ENCODE measurements at places on chromosomes 7 and 10. TPM values are rescaled to one million over a fixed set of nuclear protein-coding genes. Genes with fewer than 3 reads are reported as not detected.

MAGI2 gene
- 29.2 TPM for total RNA-seq

LOXL4 gene
- total RNA-seq: 0.21 TPM

NYAP1 gene
- 7.6 TPM for total RNA-seq

TMEM184A gene
- 1.4 TPM for total RNA-seq

SYT15B gene
- 0.32 TPM for total RNA-seq

CTTNBP2 gene
- 22.1 TPM for total RNA-seq

MOSPD3 gene
- 22.4 TPM for total RNA-seq

PTF1A gene
- total RNA-seq: 0.11 TPM

- no peak overlapping the region for H3K27ac ChIP-seq
- no peak overlapping the region for H3K4me3 ChIP-seq
- no peaks in the 10 kb centered on the region for H3K36me3 ChIP-seq
- DNase-seq: no peak
- no peaks in the 10 kb centered on the region for H3K27me3 ChIP-seq
Observed at GRCh38 chr10:122040786-122041185, 51.8 kb downstream of the TACC2 start.

- no peak overlapping the region for H3K27ac ChIP-seq
- no peaks in the 10 kb centered on the region for H3K4me1 ChIP-seq
- no peaks in the 10 kb centered on the region for H3K27me3 ChIP-seq
- no peak overlapping the region for H3K4me3 ChIP-seq
- DNase-seq: no peak
Observed at GRCh38 chr10:49312246-49312869, 13.4 kb downstream of the C10orf71 start.

DNA sequence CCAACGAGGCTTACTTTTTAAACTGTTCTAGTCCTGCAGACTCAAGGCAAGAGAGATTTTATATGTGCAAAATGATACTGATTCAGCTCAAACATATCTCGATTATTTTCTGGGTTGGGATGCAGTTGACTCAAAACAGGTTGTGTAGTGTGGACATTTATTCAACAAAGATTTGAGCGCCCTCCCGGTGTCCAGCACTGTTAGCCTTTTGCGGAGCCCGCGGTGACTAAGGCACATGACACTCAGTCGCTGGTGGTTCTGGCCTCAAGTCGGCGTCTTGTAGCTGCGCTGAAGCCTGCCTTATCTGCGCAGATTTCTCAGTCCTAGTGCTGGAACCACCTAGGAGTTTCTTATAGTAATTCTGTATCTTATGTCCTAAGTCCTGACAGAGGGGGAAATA is 938 bp upstream of the CADPS2 start:
- DNase-seq: peak; percentile 46
- H3K27me3 ChIP-seq: peaks cover 37% of the 10 kb centered on the region
- peaks cover 39% of the 10 kb centered on the region for H3K4me1 ChIP-seq
- H3K27ac ChIP-seq: no peak overlapping the region
- peak overlapping the region; percentile 80 for H3K4me3 ChIP-seq

- H3K4me1 ChIP-seq: peaks cover 9% of the 10 kb centered on the region
- H3K4me3 ChIP-seq: no peak overlapping the region
- H3K36me3 ChIP-seq: no peaks in the 10 kb centered on the region
- no peaks in the 10 kb centered on the region for H3K27me3 ChIP-seq
Observed at GRCh38 chr7:88147949-88148348, 71.9 kb downstream of the SRI start.

DNA sequence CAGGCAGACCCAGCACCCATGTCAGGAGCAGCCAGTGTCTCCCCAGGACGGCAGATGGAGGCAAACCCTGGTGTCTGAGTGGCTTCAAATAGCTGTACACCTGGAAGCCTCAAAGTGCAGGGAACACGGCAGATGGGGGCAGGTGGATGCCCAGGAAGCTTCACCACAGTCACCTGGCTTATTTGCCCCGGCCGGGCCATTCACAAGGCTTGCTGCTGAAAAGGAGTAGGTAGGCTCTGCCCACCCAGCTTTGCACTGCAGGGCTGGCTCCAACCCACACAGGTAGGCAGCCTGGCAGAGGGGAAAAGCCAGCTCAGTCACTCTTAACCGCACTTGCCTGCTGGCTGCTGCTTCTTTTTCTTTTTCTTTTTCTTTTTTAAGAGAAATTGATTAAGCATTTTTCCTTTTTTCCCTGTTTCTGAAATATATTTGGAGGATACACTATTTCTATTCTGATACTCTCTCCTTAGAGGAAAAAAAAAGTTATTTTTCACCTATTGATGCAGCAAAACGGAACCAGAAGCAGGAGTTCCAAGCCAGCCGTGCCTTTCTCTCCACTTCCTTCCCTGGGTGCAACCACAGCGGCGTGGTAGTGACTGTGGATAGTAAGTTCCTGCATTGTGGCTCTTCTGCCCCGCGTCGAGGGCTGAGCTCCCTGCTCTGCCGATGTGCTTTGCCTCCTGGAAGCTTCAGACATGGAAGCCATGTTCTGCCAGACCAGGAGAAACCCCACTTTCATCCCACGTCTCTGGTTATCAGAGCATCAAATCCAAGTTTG is 118.3 kb downstream of the KLF6 start:
- no peaks in the 10 kb centered on the region for H3K36me3 ChIP-seq
- H3K27me3 ChIP-seq: no peaks in the 10 kb centered on the region
- no peak for DNase-seq
- H3K27ac ChIP-seq: no peak overlapping the region
- H3K4me3 ChIP-seq: no peak overlapping the region

GRCh38 chr7:132270517-132270916 is 305.8 kb downstream of the PLXNA4 start:
- no peak for DNase-seq
- no peaks in the 10 kb centered on the region for H3K36me3 ChIP-seq
- H3K4me1 ChIP-seq: peaks cover 4% of the 10 kb centered on the region

DNA sequence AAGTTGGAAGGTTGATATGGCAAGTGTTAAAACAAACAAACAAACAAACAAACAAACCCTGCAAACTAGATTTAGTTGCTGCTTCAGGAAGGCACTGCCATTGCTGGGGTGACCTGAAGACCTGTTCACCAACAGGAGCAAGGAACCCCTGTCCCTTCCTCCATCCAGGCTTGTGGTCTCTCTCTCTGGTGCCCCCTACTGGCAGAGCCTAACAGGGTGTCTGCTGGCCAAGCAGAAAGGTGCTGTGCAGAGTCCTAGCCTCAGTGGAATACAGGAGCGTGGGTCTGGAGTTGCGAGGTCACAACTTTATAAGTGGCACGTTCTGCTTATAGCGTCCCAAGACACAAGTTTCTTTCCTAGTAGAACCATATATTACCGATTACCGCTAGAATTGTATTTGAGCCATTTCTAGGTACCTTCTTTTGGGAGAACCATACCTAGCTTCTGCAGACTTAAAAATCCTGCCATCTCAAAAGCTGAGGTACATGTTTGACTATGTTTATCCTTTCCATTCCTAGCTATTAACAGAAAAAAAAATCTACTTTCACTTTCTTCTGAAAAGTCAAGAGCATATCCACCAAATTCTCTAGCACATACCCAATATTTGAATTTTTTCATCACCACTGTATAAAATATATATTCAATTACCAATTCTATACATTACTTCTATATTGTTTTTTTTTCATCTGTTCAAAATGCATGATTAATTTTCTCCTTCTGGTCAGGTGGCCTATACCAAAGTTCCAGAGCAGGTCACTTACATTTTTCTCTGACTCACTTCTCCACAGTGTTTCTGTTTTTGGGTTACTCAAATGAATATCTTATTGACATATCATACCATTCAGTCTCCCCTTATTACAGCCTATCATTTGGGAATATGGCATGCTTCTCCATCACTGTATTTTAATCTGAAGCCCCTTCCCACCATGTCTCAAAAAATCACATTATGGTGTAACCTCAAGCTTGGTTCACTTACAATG is 29.1 kb upstream of the CALD1 start:
- H3K27me3 ChIP-seq: no peaks in the 10 kb centered on the region
- no peak overlapping the region for H3K4me3 ChIP-seq
- H3K36me3 ChIP-seq: no peaks in the 10 kb centered on the region

GRCh38 chr7:40604601-40605438 is 470.0 kb downstream of the SUGCT start:
- no peak overlapping the region for H3K4me3 ChIP-seq
- peak; percentile 74 for DNase-seq
- peaks cover 12% of the 10 kb centered on the region for H3K4me1 ChIP-seq
- H3K27ac ChIP-seq: no peak overlapping the region
- no peaks in the 10 kb centered on the region for H3K27me3 ChIP-seq

- H3K4me3 ChIP-seq: no peak overlapping the region
- no peak overlapping the region for H3K27ac ChIP-seq
- peaks cover 64% of the 10 kb centered on the region for H3K36me3 ChIP-seq
- H3K4me1 ChIP-seq: no peaks in the 10 kb centered on the region
Observed at GRCh38 chr10:37269554-37270256, 144.3 kb downstream of the ANKRD30A start.

DNA sequence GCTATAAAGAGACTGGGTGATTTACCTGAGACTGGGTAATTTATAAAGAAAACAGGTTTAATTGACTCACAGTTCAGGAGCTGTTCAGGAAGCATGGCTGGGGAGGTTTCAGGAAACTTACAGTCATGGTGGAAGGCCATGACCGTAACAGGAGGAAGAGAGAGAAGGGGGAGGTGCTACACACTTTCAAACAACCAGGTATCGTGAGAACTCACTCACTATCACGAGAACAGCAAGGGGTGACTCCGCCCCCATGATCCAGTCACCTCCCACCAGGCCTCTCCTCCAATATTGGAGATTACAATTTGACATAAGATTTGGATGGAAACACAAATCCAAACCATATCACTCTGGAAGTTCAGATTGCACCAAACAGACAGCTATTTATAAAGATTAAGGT is 59.8 kb upstream of the ARHGAP21 start:
- H3K4me3 ChIP-seq: no peak overlapping the region
- no peaks in the 10 kb centered on the region for H3K4me1 ChIP-seq
- no peaks in the 10 kb centered on the region for H3K27me3 ChIP-seq
- no peak overlapping the region for H3K27ac ChIP-seq
- no peak for DNase-seq
- H3K36me3 ChIP-seq: no peaks in the 10 kb centered on the region

DNA sequence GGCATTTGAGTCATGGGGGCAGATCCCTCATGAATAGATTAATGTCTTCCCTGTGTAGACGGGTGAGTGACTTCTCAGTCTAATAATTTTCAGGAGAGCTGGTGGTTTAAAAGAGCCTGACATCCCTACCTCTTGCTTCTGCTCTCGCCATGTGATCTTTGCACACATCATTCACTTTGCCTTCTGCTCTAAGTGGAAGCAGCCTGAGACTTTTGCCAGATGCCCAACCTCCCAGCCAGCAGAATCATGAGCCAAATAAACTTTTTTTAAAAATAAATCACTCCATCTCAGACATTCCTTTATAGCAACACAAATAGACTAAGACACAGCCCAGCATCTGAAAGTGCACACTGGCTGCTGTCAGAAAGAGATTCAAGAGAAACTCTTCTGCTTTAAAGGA is 155.2 kb downstream of the ZNF365 start:
- no peak overlapping the region for H3K27ac ChIP-seq
- peaks cover 10% of the 10 kb centered on the region for H3K4me1 ChIP-seq
- DNase-seq: no peak
- peaks cover 17% of the 10 kb centered on the region for H3K36me3 ChIP-seq
- H3K4me3 ChIP-seq: no peak overlapping the region

- peak overlapping the region; percentile 45 for H3K4me3 ChIP-seq
- H3K27me3 ChIP-seq: no peaks in the 10 kb centered on the region
- H3K4me1 ChIP-seq: peaks cover 55% of the 10 kb centered on the region
- H3K36me3 ChIP-seq: no peaks in the 10 kb centered on the region
- peak overlapping the region; percentile 72 for H3K27ac ChIP-seq
Observed at GRCh38 chr7:77425101-77426051, 9.2 kb upstream of the GSAP start.

DNA sequence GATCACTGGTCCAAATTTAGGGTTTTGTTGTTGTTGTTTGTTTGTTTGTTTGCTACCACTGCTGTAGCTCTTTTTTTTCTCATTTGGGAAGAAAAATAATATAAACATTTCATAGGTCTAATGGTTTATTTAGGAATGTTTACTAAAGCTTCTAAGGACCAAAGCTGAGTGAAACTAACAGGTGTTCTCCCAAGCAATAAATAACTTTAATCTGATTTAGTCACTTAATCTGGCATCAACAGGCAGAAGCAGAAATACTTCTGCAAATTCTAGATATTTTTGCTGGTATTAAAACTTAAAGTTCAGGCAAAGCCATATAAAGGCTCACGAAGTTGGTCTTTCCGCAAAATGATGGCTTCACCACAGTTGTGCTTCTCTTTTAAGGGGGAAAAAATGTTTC is 144.5 kb upstream of the YAE1 start:
- H3K27ac ChIP-seq: no peak overlapping the region
- H3K4me3 ChIP-seq: no peak overlapping the region
- H3K36me3 ChIP-seq: no peaks in the 10 kb centered on the region
- peaks cover 12% of the 10 kb centered on the region for H3K4me1 ChIP-seq

DNA sequence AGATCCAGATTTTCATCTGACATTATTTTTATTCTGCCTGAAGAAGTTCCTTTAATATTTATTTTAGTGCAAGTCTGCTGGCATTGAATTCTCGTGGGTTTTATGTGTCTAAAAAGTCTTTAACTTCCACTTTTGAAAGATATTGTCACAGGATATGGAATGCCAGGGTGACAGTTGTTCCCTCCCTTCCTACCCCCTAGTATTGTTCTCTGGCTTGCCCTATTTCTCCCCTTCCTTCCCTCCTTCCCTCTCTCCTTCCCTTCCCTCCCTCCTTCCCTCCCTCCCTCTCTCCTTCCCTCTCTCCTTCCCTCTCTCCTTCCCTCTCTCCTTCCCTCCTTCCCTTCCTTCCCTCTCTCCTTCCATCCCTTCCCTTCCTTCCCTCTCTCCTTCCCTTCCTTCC is 14.9 kb downstream of the OLAH start:
- no peak for DNase-seq
- H3K4me3 ChIP-seq: no peak overlapping the region
- H3K4me1 ChIP-seq: no peaks in the 10 kb centered on the region
- H3K36me3 ChIP-seq: peaks cover 10% of the 10 kb centered on the region
- H3K27me3 ChIP-seq: peaks cover 2% of the 10 kb centered on the region

- peak overlapping the region; percentile 71 for H3K4me3 ChIP-seq
- peaks cover 46% of the 10 kb centered on the region for H3K27me3 ChIP-seq
- peak; percentile 38 for DNase-seq
- H3K4me1 ChIP-seq: peaks cover 10% of the 10 kb centered on the region
- H3K36me3 ChIP-seq: peaks cover 11% of the 10 kb centered on the region
Observed at GRCh38 chr7:140062118-140062527, 628 bp downstream of the PARP12 start.

- peak overlapping the region; percentile 69 for H3K4me3 ChIP-seq
- peaks cover 30% of the 10 kb centered on the region for H3K4me1 ChIP-seq
- H3K27ac ChIP-seq: no peak overlapping the region
- no peaks in the 10 kb centered on the region for H3K36me3 ChIP-seq
- peak; percentile 61 for DNase-seq
Observed at GRCh38 chr10:102410429-102411073, 8.0 kb downstream of the PSD start.

DNA sequence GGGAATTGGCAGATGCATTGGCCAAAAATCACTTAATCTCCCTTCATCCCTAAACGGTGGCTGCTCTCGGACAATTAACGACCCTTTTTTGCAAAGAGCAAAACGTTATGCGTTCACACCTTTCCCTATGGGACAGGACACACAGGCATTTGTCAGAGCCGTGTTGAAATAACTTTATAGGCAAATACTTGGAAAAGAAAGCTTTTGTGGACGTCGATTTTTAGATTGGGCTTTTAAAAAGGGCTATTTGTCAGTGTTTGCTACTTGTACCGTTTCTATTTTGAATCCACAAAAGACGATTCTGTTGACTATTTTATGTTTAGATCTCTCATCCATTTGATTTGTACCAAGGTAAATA is 245.6 kb downstream of the SLC25A13 start:
- H3K36me3 ChIP-seq: no peaks in the 10 kb centered on the region
- peaks cover 25% of the 10 kb centered on the region for H3K27me3 ChIP-seq
- H3K4me3 ChIP-seq: peak overlapping the region; percentile 88
- peaks cover 7% of the 10 kb centered on the region for H3K4me1 ChIP-seq
